ENCODE measurements at places on chromosomes 4 and X. TPM values are rescaled to one million over a fixed set of nuclear protein-coding genes. Genes with fewer than 3 reads are reported as not detected.

The NUDT11 gene
- 3.9 TPM for total RNA-seq

The NOCT gene
- total RNA-seq: 20.1 TPM

The ZNF595 gene
- 11.1 TPM for total RNA-seq

The MAGEB6 gene
- not detected for total RNA-seq

The EGF gene
- total RNA-seq: not detected

The BTC gene
- total RNA-seq: not detected

The IL13RA2 gene
- not detected for total RNA-seq

The GPR82 gene
- not detected for total RNA-seq

The SYNPO2 gene
- 0.07 TPM for total RNA-seq

DNA sequence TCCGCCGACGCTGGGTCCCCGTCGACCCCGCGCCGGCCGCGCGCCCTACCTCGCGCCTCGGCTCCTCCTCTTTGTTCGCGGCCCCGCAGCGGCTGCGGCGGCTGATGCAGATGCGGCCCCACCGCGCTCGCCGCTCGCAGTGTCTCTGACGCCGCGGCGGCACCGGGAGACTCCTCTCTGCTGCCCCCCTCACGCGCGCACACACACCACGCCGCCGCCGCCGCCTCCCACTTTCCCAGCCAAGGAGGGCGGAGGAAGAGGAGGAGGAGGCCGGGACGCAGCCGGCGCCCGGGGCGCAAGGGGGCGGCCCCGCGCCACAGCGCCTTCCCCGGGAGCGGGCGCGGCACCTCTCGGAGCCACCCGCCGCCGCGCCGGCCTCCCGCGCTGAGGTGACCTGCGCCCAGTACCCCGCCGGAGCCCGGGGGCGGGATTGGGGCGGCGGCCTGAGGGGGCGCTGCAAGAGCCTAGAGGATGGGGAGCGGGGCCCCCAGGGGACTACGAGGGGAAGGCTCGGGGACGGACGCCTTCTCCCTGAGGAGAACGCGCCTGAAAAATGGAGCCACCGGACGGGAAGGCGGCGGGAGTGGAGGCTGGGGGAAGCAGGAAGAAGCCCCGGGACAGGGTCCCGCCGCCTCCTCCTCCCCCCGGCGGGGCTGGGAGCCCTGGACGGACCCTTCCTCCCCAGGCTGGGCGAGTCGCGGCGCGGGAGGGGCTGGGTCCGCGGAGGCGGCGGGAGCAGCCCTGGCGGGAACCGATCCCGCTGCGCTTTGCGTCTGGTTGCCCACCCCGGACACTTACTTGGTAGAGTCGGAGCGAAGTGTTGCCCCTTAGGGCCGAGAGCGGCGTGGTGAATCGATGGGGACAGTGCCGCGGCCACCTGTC, at the start of gene SH3RF1:
TSS of gene SH3RF1 (minus strand) at position 147 of the 882 bp plus-strand sequence. CDS start 1,744 bp downstream, outside the sequence.
- peak; percentile 88 for DNase-seq

DNA sequence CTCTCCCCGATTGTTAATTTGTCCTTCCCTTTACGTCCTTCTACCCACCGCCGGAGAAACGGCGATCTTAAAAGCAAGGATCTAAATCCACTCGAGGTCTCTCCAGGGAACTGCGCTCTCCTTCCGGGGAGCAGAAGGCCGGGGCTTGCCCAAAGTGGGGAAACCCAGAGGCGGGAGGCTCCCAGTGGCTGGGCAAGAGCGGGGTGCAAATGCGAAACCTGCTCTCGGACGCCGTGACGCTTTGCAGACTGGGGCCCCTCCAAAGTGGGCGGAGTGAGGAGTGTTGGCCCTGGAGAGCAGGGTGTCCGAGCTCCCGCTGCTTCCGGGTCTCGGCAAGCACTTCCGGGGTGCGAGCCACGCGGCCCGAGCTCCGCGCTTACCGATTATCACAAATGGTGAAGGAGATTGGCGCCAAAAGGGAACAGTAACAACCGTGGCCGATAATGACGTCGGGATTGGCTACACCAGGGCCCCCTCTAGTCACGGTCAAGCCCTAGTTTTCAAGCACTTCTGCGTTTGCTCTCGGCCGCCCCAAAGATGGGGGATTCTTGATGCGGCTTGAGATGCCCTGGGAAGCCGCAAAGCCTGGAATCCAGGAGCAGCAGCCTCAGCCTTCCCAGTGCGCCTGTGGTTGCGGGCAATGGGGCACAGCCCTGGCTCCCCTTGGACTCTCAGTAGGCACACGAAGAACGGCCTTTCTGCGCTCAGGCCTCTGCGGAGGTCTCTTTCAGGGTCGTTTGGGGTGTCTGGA, 29.0 kb downstream of the HAND2 start:
- DNase-seq: no peak

DNA sequence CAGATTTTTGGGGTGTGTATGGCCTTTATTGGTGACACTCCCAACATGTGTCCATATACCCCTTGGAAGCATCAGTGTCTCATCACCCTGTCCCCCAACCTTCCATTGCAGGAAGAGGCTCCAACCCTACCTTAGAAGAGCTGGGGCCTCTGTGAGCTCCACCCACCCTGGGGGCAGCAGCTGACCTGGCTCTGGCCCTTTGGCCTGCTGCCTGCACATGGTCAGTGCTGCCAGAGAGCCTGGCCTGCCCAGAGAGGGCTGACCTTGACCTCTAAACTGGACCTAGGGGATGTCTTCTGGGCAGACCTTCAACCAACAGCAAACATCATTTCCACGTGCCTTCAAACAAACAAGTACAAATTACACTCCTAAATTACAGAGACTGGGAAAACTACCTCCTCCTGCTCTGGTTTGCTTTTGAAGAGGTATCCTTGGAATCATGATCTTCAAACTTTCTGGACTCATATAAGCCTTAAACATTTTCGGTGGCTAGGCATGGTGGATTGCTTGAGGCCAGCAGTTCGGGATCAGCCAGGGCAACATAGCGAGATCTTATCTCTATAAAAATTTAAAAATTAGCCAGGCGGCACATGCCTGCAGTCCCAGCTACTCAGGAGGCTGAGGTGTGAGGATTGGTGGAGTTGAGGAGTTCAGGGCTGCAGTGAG, 27.3 kb upstream of the KIAA0232 start:
- DNase-seq: no peak

DNA sequence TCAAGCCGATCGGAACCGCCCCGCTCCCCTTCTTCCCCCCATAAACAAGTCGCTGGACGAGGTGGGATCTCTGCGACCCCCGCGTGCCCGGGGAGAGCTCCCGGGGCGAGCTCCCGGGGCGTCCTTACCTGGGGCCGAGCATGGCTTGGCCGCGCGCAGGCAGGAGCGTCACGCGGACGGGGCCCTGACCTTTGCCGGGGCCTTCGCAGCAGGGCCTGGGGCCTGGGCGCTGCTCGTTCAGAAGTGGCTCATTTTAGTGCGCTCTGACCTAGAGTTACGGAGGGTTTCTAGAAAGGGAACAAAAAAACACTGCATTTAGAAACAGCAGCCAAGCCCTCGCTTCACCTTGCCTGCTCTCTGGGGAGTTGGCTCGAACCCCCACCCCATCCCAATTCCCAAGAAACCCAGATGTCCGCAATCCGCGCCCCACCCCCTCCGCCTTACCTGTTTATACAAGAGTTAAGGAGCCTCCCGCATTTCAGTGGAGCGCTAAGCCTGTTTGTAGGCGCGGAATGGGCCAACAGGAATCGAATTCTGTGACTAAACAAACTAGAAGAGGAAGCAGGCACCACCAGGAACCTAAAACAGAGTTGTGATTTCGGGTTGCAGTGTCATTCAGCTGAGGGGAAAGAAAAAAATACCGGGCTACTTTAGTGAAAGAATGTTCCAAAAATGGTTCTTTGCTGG, 814 bp upstream of the RBM47 start:
- DNase-seq: no peak

GRCh38 chr4:100414016-100414790, 103.6 kb downstream of the EMCN start:
- DNase-seq: no peak

DNA sequence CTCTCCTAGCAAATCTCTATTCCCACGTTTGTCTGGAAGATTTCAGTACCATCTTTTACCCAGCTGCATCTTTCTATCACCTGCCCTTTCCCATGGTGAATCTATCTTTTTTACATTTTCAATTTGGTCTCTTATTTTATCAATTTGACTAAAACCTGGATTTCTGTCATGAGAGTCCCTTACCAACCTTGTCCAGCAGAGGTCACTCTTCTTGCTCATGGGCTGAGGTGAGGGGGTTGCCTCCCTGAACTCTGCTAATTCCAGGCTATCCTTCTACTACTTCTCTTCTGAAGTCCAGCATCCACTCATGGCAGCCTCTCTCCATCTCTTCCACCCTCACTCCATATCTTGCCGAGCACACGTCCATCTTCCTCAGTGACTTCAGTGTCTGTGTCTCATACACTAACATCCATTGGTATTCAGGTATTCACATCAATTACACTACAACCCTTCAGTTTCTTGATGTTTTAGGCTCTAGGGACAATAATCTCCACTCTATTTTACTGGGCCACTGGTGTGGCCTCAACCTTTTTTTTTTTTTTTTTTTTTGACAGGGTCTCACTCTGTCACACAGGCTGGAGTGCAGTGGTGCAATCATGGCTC, 17.8 kb upstream of the ZNF827 start:
- peak; percentile 43 for DNase-seq

GRCh38 chr4:17134565-17134964, 236.1 kb upstream of the LDB2 start:
- DNase-seq: no peak

- peak; percentile 49 for DNase-seq
Measured at GRCh38 chr4:15755321-15756155, 22.6 kb upstream of the CD38 start.

DNA sequence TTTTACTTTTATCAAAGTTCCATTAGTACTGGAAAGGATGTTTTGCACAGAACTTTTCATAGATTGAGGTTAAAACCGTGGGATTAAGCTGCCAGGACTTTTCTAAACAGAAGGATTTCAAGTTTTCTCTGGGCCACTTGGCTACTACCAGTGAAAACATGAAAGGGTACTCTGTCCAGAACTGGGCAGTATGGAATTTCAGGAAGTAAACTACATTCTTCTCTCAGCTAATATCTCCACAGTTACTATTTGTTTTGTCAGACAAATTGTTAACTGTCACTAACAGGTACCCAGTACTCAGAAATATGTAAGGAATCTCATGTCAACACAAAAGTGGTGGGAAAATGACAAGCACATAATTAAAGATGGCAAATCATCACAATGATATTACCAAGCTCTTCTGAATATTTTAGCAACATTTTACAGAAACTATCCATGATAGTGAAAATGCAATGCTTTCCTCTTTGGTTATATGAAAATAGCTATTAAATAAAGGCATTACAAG, 454.4 kb downstream of the C4orf33 start:
- peak; percentile 55 for DNase-seq

GRCh38 chr4:2963966-2964471, 648 bp downstream of the GRK4 start:
- DNase-seq: peak; percentile 62

DNA sequence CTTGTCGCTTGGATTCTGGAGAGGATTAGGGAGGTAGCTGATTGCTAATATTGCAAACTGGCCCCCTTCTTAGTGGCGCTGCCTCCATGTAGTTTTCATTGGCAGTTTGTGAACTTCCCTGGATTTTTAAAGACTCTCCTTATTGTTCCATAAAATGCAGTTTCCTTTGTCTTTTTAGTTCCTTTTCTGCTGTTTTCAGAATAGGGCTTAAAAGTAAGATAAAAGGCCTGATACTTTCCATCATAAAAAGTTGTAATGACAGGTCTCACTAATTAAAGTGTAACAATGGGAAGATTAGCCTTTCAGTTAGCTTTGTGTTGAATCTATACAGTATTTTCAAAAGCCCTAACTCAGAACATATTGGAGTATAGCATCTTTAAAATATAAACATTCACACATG, 21.2 kb downstream of the ZIC3 start:
- DNase-seq: no peak

- DNase-seq: no peak
Measured at GRCh38 chrX:132831336-132831973, 127.0 kb downstream of the HS6ST2 start.

DNA sequence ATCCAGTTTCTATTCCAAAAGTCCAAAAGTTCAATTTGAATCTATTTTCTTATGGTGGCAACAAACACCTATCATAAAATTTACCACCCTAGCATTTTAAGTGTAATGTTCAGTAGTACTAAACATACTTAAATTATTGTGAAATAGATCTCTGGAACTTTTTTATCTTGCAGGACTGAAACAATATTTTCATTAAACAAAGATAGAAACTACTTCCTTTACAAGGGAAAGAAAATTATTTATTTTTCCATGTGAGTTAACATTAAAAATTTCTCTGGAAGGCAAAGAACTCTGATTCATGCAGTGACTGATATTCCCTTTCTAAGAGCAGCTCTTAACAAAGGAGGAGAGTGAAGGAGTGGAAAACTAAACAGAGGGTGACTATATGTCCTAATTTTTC, 40.2 kb downstream of the ADH7 start:
- no peak for DNase-seq

GRCh38 chr4:95363559-95363925, 185.2 kb downstream of the UNC5C start:
- DNase-seq: no peak

- no peak for DNase-seq
Measured at GRCh38 chr4:76960014-76960413, 10.5 kb downstream of the SEPTIN11 start.

DNA sequence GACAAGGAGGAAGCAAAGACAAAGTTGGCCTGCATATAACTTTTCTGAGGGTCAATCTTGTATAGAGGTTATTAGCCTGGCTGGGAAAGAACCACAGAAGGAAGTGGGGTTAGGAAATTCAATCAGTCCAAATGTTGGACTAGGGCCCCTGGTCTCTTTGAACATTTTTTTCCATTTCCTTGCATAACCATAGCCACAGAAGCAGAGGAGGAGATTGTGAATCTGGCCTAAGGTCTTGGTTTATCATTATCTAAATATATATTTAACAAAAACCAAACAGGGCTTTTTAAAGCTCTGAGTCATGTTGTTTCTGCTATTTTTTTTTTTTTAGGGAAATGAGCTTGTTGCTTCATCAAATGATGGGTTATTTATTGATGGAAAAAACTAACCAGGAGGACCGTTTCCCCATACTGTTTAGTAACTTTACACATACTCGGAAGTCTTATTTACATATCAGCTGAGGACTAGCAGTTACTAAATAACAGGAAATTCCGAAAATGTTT, 97.7 kb upstream of the ACSL4 start:
- DNase-seq: peak; percentile 10

GRCh38 chrX:110684653-110685052, 111.0 kb downstream of the CHRDL1 start:
- no peak for DNase-seq

- no peak for DNase-seq
Measured at GRCh38 chr4:47715716-47716416, 122.0 kb downstream of the CORIN start.

DNA sequence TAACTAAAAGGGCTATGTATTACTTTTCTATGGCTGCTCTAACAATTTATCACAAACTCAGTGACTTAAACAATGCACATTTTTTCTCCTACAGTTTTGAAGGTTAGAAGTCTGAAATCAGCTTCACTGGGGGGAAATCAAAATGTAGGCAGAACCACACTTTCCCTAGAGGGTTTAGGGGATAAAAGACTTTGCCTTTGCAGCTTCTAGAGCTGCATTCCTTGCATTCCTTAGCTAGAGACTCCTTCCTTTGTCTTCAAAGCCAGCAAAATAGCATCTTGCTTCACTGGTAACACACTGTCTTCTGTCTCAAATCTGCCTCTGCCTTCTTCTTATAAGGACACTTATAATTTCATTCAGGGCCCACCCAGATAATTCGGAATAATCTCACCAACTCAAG, 152.4 kb upstream of the SPIN4 start:
- DNase-seq: peak; percentile 1

- no peak for DNase-seq
Measured at GRCh38 chr4:10273030-10273429, 156.4 kb upstream of the WDR1 start.

GRCh38 chrX:44480591-44480990, 62.1 kb downstream of the FUNDC1 start:
- DNase-seq: no peak

Data from endothelial cell of umbilical vein (primary cell).